ENCODE measurements at places on chromosomes 1 and 21. TPM values are rescaled to one million over a fixed set of nuclear protein-coding genes. Genes with fewer than 3 reads are reported as not detected.

Gene GBP4
- 7.2 TPM for total RNA-seq

Gene AXDND1
- 3.2 TPM for total RNA-seq

Gene CFHR4
- not detected for total RNA-seq

Gene PRDM2
- total RNA-seq, result 36.2 TPM

Gene TNFRSF1B
- 21.0 TPM for total RNA-seq

Gene LELP1
- total RNA-seq, result not detected

Gene ABCG1
- total RNA-seq, result 65.9 TPM

Gene LCE1E
- not detected for total RNA-seq

Gene FPGT
- total RNA-seq, result 29.6 TPM

Gene MPZ
- total RNA-seq, result 15.1 TPM

Gene TCP10L
- not detected for total RNA-seq

Gene ABL2
- 12.9 TPM for total RNA-seq

Gene SLC30A1
- total RNA-seq, result 30.1 TPM

Gene TMIGD3
- total RNA-seq, result not detected

Gene PTPN22
- total RNA-seq, result 3.9 TPM

Gene POU2F1
- total RNA-seq, result 11.0 TPM

Gene MT1HL1
- not detected for total RNA-seq

Gene TOR1AIP1
- 59.5 TPM for total RNA-seq

Gene KCNJ9
- total RNA-seq, result not detected

Gene MTARC1
- total RNA-seq, result 4.9 TPM

Gene CACNA1S
- total RNA-seq, result 0.18 TPM

Gene LY9
- 1.7 TPM for total RNA-seq

Gene SAMSN1
- not detected for total RNA-seq

Measured in stomach (tissue), 19 donors.